SIG-M5 (cell line): ENCODE measurements at places on chromosomes 2 and 18.

DNA sequence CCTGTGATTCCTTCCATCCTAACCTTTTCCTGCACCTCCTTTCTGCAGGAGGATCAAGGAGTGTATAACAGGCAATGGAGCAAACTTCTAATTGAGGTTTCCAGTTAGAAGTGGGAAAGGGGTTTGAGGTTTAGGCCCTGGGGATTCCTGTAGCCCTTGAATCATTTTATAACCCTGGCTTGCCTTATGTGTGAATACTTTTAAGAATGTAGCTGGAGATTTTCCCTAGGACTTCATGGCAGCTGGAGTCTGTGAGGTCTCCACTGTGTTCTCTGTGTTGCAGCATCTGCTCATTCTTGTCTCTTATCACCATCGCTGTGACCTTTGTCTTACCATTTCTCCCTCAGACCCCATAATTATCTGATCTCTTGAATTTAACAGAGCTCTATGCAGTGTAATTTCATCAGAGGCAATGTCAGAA lies 370.2 kb upstream of the SLC14A2 start:
- no peak for DNase-seq

GRCh38 chr2:177885828-177886466 lies 186.6 kb downstream of the PDE11A start:
- DNase-seq: no peak

DNA sequence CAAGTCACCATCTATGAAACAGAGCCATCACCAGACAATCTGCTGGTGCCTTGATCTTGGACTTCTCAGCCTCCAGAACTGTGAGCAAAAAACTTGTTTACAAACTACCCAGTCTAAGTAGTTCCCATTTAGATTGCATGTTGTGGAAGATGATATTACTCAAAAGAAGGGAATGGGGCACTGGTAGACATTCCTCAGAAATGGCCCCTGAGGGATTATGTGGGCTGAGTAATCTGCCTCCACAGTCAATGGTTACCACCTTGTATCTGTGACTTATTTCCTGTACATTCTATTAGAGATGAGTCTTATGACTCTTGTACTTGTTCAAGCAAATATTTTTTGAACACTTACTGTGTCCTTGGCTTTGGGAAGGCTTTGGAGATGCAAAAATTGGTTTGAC lies 160.4 kb downstream of the NUP35 start:
- DNase-seq: no peak

DNA sequence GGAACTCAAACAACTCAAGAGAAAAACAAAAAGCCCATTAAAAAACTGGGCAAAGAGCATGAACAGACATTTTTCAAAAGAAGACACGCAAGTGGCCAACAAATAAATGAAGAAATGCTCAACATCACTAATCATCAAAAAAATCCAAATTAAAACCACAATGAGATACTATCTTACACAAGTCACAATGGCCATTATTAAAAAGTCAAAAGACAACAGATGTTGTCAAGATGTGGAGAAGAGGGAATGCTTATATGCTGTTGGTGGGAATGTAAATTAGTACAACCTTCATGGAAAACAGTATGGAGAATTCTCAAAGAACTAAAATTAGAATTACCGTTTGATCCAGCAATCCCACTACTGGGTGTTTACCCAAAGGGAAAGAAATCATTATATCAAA lies 15.1 kb downstream of the LMAN1 start:
- no peak for DNase-seq

DNA sequence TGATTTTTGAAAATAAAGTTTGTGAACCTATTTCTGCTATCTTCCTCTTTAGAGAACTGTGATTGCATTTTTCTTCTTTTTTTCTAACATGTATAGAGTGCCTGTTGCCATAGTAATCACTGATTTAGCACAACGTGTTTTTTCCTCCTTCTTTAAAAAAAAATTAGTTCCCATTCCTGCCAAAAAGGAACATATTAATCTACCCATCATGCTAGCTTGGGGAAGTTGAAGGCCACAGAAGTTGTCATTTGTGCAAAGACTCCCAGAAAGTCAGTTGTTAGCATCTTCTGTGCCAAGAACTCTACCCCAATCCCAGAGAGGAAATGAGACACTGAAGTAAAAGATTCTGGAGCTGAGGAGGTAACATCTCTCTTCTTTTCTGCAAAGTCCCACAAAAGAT lies 57.3 kb downstream of the SLC8A1 start:
- DNase-seq: no peak

DNA sequence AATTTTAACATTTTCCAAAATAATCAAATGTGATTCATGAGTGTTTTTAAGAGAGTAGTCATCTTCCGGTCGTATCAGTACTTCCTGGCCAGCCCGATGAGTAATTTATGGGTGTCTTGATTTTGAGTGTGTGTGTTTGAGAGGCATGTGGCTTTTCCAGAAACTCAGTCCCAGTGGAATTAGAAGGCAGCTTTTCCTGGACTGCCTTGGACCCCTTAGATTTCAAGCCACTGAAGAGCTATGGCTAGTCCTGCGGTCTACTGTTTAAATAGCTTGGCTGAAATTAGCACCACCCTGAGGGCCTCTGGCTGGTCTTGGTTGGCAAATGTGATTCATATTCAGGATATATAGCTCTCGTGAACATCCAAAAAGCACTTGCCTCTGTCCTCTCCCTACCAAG lies 59.4 kb downstream of the HK2 start:
- no peak for DNase-seq

- DNase-seq: no peak
Measured at GRCh38 chr2:54956111-54956627, 94.1 kb downstream of the RTN4 start.

GRCh38 chr2:109098251-109098920 lies 30.6 kb upstream of the SH3RF3 start:
- DNase-seq: no peak

GRCh38 chr2:241728000-241728399 lies 6.4 kb upstream of the D2HGDH start:
- no peak for DNase-seq

DNA sequence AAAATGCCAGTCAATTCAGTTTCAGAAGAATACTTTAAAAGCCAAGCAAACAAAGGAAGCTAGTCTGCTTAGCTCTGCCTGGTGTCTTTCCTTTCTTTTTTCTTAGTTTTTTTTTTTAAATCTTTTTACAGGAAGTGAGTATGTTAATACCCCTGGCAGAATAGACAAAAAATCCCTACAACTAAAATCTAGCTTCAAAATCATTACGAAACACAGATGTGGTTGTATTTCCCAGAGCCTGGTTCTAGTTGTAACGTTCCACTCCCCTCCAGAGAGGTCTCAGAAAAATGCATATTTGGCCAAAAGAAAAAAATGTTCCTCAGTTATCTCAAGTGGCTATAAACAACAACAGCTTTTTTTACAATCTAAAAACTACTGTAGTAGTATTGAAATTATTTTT lies 202.1 kb upstream of the RND3 start:
- no peak for DNase-seq

GRCh38 chr2:121185571-121186074 lies 99.4 kb downstream of the TFCP2L1 start:
- no peak for DNase-seq

- no peak for DNase-seq
Measured at GRCh38 chr18:9690418-9691188, 17.5 kb upstream of the RAB31 start.

- no peak for DNase-seq
Measured at GRCh38 chr18:8870528-8870927, 165.2 kb downstream of the MTCL1 start.

GRCh38 chr18:10953672-10954071 lies 195.7 kb downstream of the PIEZO2 start:
- DNase-seq: no peak

- no peak for DNase-seq
Measured at GRCh38 chr2:43276962-43277391, 50.6 kb upstream of the ZFP36L2 start.

- DNase-seq: peak; percentile 15
Measured at GRCh38 chr2:57549642-57550102, 496.9 kb upstream of the VRK2 start.
